ENCODE measurements at places on chromosomes 2 and 18. TPM values are rescaled to one million over a fixed set of nuclear protein-coding genes. Genes with fewer than 3 reads are reported as not detected.
A peak's percentile ranks its signal among the peaks of the same experiment; 100 is the strongest.

DNA sequence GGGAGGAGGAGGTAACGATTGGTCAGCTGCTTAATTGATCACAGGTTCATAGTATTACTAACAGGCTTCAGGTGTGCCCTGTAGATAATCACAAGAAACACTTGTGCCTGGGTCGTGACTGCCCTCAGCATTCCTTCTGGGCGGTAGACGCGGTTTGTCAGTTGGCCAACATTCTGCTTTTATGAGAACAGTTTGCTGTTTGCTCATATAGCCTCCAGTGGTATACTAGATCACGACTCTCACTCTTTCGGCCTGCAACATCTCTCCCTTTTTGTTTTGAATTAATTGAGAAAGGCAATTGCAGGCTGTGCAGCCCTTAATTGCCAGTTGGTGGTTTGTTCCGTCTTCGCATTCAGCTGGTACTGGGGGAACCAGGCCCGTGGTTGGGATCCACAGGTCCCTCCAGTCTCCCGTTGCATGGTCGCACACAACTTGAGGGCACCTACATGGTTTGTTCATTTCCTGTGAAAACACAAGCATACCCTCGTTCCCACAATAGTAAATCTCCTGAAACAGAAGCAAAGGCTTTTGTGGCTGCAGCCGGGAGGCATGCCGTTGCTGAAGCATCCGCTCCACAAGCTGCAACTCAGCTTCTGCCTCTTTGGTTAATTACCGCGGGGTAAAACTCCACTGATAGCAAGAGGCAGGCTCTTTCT, 30.3 kb upstream of the GPR17 start:
- no peak overlapping the region for H3K4me3 ChIP-seq
- no peak for DNase-seq
- H3K4me1 ChIP-seq = no peaks in the 10 kb centered on the region
- H3K27ac ChIP-seq = no peak overlapping the region
- H3K27me3 ChIP-seq = peaks cover 9% of the 10 kb centered on the region
- H3K36me3 ChIP-seq = no peaks in the 10 kb centered on the region

- peak; percentile 39 for DNase-seq
- H3K27ac ChIP-seq = no peak overlapping the region
- H3K4me3 ChIP-seq = no peak overlapping the region
- H3K4me1 ChIP-seq = peaks cover 13% of the 10 kb centered on the region
- H3K36me3 ChIP-seq = no peaks in the 10 kb centered on the region
- H3K27me3 ChIP-seq = no peaks in the 10 kb centered on the region
Observed at GRCh38 chr2:48939232-48939631, 183.7 kb upstream of the LHCGR start.

DNA sequence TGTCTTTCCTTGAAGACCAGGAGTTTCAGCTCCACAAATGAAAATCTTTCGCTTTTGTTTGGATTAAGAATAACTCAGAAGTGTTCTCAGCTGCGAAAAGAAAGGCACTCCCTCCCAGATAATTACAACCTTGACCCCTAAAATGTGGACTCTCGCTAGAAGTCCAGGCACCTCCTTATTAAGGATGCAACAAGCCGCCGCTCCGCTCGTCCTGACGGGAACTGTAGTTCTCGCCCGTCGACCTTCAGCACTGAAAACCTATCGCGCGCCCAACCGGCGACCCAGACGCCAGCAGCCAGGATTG, 559 bp downstream of the IMMT start:
- peak overlapping the region; percentile 100 for H3K27ac ChIP-seq
- no peaks in the 10 kb centered on the region for H3K27me3 ChIP-seq
- H3K36me3 ChIP-seq = no peaks in the 10 kb centered on the region
- H3K4me1 ChIP-seq = peaks cover 66% of the 10 kb centered on the region
- no peak for DNase-seq

Gene TMEM200C
- 0.33 TPM for total RNA-seq

- H3K4me1 ChIP-seq = no peaks in the 10 kb centered on the region
- H3K4me3 ChIP-seq = no peak overlapping the region
- H3K36me3 ChIP-seq = no peaks in the 10 kb centered on the region
- H3K27ac ChIP-seq = no peak overlapping the region
- no peaks in the 10 kb centered on the region for H3K27me3 ChIP-seq
Observed at GRCh38 chr2:124267794-124268193, 242.7 kb downstream of the CNTNAP5 start.

DNA sequence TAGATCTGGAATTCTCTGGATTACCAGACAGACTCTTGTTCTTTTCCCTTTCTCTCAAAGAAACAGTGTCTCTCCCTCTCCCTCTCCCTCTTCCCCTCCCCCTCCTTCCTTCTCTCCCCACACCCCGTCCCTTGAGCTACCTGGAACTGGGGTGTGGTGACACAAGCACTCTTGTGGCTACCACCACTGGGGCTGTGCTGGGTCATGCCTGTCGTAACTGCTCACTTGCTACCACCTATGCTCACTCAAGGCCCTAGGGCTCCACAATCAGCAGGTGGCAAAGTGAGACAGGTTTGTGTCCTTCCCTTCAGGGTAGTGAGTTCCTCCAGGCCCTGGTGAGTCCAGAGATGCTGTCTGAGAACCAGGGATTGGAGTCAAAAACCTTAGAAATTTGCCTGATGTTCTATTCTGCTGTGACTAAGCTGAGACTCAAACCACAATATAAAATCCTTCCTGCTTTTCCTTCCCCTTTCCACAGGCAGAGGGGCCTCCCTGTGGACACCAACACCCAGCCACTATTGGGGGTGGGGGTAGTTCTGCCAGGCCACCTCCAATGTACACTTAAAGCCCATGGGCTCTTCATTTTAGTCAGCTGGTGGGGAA, 70.8 kb downstream of the OXER1 start:
- H3K27ac ChIP-seq = no peak overlapping the region
- H3K36me3 ChIP-seq = no peaks in the 10 kb centered on the region
- H3K4me1 ChIP-seq = no peaks in the 10 kb centered on the region
- H3K4me3 ChIP-seq = no peak overlapping the region
- H3K27me3 ChIP-seq = no peaks in the 10 kb centered on the region

Gene TACR1
- 6.5 TPM for total RNA-seq

- no peaks in the 10 kb centered on the region for H3K27me3 ChIP-seq
- no peak for DNase-seq
- no peaks in the 10 kb centered on the region for H3K4me1 ChIP-seq
- no peak overlapping the region for H3K27ac ChIP-seq
- H3K4me3 ChIP-seq = no peak overlapping the region
Observed at GRCh38 chr2:211417544-211417943, 861.1 kb downstream of the CPS1 start.

DNA sequence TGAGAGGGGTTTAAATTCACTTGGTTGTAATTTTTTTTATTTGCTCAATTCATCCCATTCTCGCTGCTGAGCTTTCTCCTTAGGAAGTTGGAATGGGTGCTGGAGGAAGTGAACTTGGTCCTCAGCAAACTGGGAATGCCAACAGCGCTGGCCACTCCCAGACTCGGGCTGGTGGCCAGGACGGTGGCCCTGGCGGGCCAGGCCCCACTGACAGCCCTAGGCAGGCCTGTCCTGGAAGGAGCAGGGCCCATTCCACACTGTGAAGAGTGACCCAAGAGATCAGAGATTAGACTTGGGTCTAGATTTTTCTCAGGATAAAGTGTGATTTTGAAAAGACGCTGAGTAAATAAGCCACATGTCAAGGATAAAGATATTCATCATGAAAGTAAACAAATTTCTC, 132.7 kb downstream of the HDAC4 start:
- peaks cover 100% of the 10 kb centered on the region for H3K4me1 ChIP-seq
- peak overlapping the region; percentile 82 for H3K27ac ChIP-seq
- H3K4me3 ChIP-seq = no peak overlapping the region
- DNase-seq = no peak
- H3K27me3 ChIP-seq = no peaks in the 10 kb centered on the region

- H3K4me3 ChIP-seq = no peak overlapping the region
- H3K4me1 ChIP-seq = peaks cover 52% of the 10 kb centered on the region
- H3K36me3 ChIP-seq = no peaks in the 10 kb centered on the region
- no peak overlapping the region for H3K27ac ChIP-seq
- H3K27me3 ChIP-seq = no peaks in the 10 kb centered on the region
Observed at GRCh38 chr2:23497063-23497462, 112.1 kb downstream of the KLHL29 start.

DNA sequence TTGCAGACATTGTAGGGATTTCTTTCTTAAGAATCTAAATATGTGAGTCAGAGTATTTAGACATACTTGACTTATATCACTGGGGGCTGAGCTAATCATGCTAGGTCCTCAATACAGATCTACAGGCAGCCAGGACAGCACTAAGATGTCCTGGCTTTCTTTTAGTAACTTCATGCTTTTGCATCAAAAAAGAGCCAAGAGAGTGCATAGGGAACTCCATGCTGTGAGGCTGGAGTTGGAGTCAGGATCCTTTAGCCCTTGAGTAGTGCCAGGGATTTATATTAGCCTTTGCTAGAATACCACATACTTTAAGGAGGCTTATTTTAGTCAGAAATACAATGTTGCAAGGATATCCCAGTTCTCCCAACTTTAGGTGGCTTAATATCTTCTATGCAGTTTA, 289.7 kb downstream of the CCDC85A start:
- H3K4me3 ChIP-seq = no peak overlapping the region
- H3K36me3 ChIP-seq = no peaks in the 10 kb centered on the region
- no peak for DNase-seq
- no peak overlapping the region for H3K27ac ChIP-seq
- no peaks in the 10 kb centered on the region for H3K4me1 ChIP-seq

- no peaks in the 10 kb centered on the region for H3K36me3 ChIP-seq
- H3K27ac ChIP-seq = peak overlapping the region; percentile 94
- H3K4me1 ChIP-seq = peaks cover 28% of the 10 kb centered on the region
- H3K27me3 ChIP-seq = no peaks in the 10 kb centered on the region
- DNase-seq = no peak
Observed at GRCh38 chr2:160269365-160269764, 69.3 kb upstream of the ITGB6 start.

- no peaks in the 10 kb centered on the region for H3K27me3 ChIP-seq
- H3K36me3 ChIP-seq = no peaks in the 10 kb centered on the region
- H3K27ac ChIP-seq = no peak overlapping the region
Observed at GRCh38 chr2:204274991-204275390, 270.3 kb upstream of the PARD3B start.

Gene SLC23A3
- total RNA-seq = 0.58 TPM

Measured in esophagus muscularis mucosa (tissue), 4 donors.